ENCODE measurements at places on chromosomes 5 and 9.

DNA sequence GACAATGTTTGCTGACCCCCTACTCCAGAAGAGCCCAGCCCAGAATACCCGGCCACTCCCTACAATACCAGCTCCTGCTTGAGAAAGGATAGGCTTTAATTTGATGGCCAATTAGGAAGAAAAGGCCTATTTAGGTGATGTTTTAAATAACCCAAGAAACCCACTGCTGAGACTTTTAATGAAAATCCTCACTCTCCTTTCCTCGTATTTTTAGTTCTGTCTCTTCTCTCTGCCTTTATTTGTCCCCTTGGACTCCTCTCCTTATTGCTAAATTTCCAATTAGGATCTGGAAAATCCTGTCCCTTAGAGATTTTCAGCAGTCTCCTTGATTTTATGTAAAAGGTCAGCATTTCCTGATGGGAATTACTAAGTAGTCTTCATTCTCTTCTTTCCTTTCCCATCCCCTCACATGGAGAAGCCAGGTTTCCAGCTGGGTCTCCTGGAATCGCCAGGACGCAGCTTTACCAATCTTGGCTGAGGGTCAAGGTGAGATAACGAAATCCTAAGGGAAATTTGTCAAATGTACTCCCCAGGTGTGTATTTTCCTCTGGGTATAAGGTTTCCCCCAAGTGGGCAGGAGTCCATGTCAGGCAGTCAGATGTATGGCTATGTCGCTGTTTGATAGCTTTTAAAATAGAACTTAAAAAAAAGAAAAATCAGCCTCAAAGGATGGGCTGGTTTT lies 11.7 kb downstream of the STC2 start:
- no peak for DNase-seq

- no peak for DNase-seq
Observed at GRCh38 chr9:95100071-95100627, 217.4 kb downstream of the FANCC start.

GRCh38 chr9:128702445-128702948 lies at the start of gene PKN3:
Gene PKN3, plus strand, starts transcription at chr9:128702503. Its CDS starts 413 bp downstream, at chr9:128702916.
- DNase-seq: peak; percentile 72

DNA sequence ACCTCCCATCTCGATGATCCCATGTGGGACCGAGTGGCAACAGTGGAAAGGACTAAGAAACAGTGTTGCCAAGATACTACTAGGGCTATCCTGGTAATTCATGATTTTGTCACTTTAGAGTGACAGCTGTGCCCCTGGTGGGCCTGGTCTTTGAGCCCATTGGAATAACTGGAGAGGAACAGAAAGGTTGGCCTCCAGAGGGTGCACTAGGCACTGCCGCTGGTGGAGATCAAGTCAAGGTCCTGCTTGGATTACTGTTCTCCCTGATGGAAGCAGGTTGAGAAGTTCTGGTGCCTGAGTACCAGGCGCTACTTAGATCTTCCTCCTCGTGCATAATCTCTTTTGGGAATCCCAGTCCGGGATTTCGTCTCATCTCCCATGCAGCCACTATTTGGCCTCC lies 129.6 kb downstream of the SEC61B start:
- no peak for DNase-seq

GRCh38 chr5:98651715-98652114 lies 121.7 kb upstream of the RGMB start:
- no peak for DNase-seq

- DNase-seq: no peak
Observed at GRCh38 chr9:70484232-70485130, 70.0 kb upstream of the KLF9 start.

DNA sequence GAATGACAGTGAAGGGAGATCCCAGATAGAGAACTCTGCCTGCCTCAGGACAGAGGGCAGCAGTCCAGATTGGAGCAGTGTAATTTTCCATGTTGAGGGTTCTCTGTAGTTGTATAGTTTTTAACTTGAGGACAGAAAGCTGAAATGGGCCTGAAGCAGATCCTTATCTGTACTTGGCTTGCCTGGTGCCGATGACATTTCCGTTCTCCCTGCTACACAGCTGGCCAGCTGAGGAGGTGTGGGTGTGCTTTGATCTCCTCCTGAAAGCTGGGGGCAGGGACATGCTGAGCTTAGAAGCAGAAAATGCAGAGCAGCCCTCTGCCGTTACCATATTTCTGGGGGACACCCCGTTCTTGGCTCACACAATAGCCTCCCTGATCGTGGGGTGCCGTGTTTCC lies 10.5 kb downstream of the GLRX start:
- no peak for DNase-seq

DNA sequence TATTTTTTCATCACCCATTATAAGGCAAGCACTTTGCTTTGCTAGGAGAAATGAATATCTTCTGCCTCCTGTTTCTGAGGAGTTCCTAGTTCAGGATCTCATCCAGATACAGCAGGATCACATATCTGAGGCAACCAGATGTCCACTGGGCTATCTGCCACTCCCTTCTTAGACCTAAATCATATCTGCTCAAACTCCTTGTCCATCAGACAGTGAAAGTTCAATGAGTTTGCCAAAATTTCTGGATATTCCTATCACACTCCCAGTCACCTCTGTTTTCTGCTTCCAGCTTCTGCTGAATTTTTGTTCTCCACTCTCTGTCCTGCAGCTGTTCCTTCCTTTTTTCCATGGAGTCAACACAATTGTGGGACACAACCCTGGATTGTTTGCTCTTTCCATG lies 54.2 kb upstream of the BASP1 start:
- DNase-seq: no peak

DNA sequence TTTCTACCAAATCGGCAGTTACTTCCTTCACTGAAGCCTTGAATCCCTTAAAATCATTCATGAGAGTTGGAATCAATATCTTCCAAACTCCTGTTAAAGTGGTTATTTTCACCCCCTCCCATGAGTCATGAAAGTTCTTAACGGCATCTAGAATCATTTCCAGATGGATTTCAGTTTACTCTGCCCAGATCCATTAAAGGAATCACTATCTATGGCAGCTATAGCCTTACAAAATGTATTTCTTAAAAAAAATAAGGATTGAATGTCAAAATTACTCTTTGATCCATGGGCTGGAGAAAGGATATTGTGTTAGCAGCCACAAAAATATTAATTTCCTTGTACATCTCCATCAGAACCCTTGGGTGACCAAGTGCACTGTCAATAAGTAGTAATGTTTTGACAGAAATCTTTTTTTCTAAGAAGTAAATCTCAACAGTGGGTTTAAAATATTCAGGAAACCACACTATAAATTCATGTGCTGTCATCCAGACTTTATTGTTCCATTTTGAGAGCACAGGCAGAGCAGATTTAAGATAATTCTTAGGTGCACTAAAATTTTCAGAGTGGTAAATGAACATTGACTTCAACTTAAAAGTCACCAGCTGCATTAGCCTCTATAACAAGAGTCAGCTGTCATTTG lies 767.7 kb downstream of the DTWD2 start:
- DNase-seq: no peak

DNA sequence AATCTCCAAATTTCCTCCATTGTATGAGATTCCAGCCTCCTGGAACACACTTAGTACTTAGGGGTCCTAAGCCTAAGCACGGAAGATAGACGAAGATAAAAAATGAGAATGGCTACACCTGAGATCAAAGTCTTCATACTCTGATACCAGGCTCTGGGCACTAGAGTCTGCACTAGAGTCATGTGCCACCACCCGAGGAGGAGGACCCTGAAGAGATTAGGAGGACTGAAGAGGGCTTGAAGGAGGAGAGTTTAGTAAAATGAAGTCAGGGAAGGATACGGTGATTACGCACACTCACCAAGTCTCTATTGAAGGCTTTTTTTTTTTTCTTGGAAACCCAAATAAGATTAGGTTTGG lies 573 bp upstream of the SPATA24 start:
- DNase-seq: no peak

GRCh38 chr5:142571371-142571770 lies 114.5 kb downstream of the FGF1 start:
- no peak for DNase-seq

DNA sequence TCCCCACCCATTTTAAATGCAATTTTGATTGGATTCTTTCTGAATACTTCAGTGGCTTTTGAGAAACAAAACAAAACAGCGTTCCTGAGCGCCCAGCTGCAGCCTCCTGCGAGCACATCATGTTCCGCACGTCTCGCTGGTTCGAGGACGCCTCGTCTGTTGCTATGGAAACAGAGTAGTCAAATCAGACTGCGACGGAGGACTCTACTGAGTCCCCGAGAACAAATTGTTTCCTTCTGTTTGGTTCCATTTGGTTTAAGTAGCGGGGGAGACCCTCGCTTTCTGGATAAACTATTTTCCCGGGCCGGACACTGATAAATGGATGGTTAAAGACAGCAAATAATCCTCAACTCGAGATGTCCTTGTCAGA lies 69.0 kb downstream of the SLC28A3 start:
- DNase-seq: no peak

DNA sequence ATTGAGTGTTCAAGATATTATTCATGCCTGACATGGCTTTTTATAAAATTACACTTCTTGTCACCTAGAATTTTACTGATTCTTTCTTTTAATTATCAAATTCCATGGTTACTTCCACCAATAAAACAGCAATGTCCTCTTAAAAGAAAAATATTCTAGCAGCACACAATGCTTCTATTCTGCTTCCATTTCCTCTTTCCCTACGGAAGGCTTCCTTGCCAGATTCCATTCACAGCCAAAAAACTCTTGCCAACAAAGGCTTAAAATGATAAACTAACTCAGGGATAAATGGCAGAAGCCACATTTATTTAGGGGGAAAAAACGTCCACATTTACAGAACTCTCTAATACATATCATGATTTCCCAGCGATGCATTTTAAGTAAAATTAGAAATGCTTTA lies 111.6 kb downstream of the CTNND2 start:
- no peak for DNase-seq

- no peak for DNase-seq
Observed at GRCh38 chr9:5510989-5511388, 658 bp downstream of the PDCD1LG2 start.

DNA sequence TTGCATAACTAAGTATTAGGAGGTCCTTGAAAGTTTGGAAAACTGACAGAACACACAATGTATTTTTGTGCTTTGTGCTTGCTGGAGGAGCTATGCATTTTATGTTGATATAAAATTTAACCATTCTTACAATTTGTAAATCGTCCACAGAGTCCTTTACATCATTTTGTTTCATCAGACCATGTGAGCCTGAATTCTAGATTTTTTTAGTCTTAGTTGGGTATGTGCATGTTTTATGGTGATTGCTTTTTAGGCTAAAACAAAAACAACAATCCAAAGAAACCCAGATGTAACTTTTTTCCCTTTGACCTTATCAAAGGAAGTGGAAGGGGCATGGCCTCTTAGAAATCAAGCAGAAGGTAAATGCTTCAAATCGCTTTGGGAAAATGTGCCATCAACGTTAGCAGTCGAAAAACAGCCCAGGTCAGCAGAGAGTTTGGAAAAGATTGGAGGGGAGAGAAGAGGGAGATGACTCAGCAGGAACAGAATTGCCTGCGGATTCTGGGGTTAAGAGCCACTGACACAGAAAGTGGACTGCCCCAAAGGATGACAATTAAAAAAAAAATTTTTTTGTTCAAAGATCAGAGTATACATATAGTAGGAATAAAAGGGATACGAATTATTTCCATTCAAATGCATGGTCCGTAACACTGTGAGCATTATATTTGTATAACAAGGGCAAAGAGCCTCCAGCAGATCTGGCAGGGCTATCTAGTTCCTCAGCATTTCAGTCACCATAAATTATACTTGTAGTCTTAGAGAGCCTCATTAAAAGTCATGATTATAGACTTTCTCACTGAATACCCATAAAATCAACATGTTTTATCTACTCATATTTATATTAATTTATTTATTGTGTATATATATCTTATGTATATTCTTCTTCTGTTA lies 253.5 kb upstream of the HAPLN1 start:
- no peak for DNase-seq

DNA sequence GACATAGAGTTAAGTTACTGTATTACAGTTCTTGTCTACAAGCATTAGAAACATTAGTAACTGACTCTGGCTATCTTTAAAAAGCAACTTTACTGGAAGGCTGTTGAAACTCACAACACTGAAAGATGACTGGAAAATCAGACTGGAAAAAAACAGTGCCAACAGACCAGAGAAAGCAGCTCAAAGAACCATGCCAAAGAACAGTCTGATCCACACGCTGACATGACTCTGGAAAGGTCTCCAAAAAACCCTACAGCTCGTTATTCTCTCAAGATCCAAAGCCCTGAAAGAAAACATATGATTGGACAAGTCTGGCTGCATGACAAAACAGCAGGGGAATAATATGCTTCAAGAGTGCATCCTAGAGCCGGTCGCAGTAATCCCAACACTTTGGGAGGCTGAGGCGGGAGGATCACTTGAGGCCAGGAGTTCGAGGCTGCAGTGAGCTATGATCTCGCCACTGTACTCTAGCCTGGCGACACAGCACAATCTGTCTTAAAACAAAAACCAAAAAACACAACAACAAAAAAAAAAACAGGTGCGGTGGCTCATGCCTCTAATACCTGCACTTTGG lies 5.6 kb downstream of the GOLPH3 start:
- DNase-seq: no peak

DNA sequence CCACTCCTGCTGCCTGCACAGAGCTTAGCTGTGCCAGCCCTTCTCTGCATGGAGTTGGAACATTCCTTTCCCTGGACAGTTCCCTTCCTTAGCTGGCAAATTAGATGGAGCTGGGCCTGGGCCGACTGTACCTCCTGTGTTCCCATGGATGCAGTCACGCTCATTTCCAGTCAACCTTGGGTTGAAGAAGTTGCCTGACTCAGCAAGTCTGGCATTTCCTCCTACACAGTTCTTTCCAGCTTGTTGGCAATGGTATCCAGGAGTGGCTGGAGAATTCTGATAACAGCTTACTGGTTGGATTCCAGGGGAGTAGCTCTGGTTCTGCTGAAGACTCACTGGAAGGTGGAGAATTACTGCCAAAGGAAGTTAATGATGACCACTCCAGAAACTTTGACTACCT lies 9.2 kb upstream of the TAF1L start:
- no peak for DNase-seq

DNA sequence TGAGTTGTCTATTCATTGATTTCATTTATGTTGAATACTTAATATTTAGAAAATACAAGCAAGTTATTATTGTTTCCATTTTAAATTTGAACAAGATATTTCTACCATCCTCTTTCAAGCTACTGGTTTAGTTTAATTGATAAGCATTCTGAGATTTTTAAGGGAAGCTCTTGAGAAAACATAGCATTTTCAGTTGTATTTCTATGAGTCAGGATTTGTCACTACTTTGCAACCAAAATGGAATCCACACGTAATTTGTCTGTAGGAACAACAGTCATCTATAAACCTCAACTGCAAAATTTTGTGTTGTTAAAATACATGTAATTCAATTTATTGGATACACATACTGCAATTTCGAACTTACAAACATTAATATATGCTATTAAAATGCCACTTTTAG lies 74.0 kb downstream of the PRR16 start:
- DNase-seq: no peak

DNA sequence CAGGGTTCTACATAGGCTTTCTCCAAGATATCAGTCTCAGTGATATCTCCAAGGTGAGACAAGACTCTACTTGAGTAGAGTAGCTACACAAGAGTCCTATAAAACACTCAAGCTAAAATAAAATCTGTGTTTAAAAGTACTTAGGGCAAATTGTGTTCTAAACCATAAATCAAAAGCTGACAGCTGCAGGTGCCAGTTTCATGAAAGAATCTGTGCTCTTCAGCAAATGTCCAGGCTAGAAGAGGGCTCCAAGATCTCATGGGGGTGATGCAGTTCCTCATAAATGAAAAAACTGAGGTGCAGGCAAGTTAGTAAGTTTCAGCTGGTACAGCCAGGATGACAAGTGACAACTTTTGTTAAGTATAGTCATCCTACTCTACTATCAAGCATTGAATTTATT lies 142.8 kb upstream of the TNPO1 start:
- no peak for DNase-seq

GRCh38 chr9:18478501-18479361 lies 4.8 kb downstream of the ADAMTSL1 start:
- no peak for DNase-seq

GRCh38 chr9:21709464-21710058 lies 92.9 kb upstream of the MTAP start:
- DNase-seq: peak; percentile 52
